ENCODE measurements at places on chromosomes 3 and 15.

DNA sequence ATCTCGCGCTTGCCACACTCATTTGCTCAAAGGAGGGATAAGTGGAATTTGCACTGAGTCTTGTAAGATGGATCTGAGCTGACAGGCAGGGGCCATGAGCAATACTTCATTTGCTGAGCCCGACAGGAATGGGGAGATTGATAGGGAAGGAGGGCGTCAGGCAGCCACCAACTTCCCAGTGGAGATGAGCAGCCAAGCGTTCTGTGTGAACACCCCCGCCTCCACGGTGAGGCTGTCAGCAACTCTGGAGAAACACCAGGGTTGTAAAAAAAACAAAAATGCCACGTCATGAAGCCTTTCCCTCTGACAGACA is 36.8 kb downstream of the TLE3 start:
- no peak for DNase-seq

DNA sequence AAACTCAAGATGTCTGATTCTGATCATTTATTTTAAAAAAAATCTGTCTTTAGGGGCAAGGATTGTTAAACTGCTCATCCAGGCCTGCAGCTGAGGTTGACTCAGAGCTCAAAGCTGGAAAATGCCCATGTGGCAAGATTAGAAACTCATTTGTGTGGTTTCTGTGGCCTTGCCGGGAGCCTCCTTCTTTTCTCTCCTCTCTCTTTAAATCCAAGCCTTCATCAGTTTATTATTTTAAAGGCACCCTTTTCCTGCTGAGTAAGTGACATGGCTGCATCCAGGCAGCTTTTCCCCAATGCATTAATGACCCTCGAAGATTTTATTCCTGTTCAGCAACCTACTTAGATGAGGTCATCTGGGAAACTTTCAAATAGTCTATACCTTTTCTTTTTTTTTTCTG is 221.3 kb upstream of the CDIN1 start:
- DNase-seq: no peak

GRCh38 chr3:110542552-110543150 is 529.0 kb upstream of the NECTIN3 start:
- DNase-seq: no peak

GRCh38 chr15:23647001-23647295 is 719 bp downstream of the MAGEL2 start:
- no peak for DNase-seq

DNA sequence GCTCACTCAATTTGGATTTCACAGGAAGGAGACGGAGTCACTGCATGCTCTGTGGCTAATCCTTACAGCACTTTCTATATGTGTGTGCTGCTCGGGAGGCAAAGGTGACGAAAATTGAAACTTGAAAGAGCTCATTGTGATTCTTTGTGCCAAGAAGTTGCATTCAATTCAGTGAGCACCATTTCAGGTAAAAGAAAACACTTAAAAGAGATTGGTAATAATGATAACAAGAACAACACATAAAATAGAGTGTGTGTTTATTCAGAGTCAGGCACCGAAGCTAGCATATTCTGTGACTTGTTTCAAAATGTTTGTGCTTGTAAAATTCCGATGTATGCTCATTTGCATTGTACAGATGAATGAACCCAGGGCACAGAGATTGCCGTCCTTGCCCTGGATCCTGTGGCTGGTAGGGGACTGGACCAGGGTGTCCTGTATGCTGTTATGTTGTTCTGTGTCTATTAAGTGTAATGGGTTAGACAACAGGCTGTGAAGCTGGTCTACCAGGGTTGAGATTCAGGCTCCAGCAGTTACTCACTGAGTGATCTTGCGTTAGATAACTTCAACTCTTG is 193.3 kb upstream of the PROK2 start:
- no peak for DNase-seq

Data from HuH-7.5 (cell line).